C1 segment of cervical spinal cord (tissue), 14 donors: ENCODE measurements at places on chromosomes 11 and 22.

DNA sequence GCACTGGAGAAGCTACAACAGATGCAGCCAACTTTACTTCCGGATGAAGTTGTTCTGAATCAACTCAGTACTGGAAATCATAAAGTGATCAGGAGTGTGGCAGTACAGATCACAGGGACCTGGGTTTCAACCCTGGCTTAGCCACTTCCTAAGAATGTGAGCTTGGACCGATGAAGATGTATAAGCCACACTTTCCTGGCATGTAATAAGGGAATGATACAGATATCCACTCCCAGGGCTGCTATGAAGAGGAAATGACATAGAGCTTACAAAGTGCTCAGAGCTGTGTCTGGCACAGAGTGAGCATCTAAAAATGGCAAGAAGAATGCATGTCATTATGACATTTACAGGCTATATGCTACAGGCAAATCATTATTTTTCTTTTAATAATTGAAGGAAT lies 378.7 kb downstream of the NTM start:
- DNase-seq, result no peak

DNA sequence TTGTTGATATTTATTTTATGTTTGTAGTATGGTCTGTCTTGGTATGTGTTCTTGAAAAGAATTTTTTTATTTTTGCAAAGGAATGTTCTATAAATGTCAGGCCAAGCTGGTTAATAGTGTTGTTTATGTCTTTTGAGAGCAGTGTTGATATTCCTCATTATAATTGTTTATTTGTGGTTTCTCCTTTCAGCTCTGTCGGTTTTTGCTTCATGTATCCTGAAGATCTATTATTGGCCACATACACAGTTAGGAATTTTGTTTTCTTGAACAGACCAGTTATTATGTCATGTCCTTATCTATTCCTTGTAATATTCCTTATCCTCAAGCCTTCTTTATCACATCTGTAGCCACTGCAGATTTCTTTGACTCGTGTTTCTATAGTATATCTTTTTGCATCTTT lies 56.5 kb downstream of the PDHX start:
- no peak for DNase-seq

DNA sequence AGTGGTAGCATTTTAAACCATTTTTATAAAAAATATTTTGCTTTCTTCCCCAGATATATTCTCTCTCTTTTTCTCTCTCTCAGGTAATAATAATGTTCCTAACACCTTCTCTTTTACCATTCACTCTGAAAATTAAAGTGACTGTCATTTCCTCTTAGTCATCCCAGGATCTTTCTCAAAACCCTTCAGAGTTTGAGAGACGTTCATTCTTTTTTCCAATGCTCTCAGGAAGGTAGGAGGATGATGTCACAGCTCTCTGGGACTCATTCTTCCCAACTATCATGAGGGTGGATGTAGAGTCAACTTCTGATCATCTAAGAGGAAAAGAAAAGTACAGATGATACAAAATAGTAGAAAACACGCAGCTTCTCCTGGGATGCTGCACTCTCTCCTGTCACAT lies 60.2 kb upstream of the CRTAM start:
- DNase-seq, result no peak

DNA sequence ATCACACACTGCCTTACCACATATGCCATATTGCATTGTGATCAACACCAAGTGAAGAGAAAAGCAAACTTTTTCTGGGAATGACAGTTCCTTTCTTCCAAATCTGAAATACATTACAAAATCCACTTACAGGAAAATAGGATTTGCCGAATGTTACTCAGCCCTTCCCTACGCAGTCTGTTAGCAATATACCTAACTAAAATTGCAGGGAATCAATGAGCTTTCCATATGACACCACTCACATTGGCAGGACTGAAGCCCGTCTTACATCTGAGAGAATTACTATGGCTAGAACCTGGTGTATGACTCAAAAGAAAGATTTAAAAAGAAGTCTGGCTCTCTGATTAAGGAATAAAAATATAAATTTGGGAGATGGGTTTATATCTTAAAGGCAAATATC lies 136.0 kb downstream of the LRRC4C start:
- DNase-seq, result no peak

GRCh38 chr22:40498420-40499208 lies 128.2 kb downstream of the SGSM3 start:
- DNase-seq, result no peak

GRCh38 chr22:44711690-44712555 lies 9.9 kb downstream of the PRR5 start:
- DNase-seq, result no peak

- no peak for DNase-seq
These were observed 860.8 kb downstream of the TBC1D22A start for GRCh38 chr22:47623066-47623762.

DNA sequence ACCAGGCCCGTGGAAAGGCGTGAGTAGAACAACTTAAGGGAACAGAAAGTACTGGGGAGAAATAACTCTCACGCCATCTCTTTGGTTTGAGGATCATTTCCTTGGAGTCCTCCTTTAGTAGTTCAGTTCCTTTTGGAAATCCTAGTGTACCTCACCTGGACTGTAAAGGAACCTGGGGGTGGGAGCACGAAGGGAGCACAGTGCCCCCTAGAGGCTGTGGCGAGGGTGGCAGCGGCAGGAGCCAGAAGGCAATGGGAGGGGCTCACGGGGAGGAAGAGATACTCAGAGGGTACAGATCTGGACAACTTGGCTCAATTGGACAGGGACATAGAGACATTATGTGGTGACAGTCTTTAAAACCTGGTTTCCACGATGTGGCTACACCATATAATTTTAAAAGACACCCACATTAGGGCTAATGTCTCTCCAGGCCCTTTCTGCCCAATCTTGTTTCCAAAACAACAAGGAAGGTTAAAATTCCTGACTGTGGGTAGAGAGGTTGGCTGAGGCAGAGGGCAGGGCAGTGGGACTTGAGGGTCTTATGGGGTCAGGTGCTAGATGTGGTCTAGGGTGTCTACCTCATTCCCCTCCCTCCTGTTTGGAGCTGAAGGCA lies 87.0 kb downstream of the CSNK2A3 start:
- peak; percentile 30 for DNase-seq

DNA sequence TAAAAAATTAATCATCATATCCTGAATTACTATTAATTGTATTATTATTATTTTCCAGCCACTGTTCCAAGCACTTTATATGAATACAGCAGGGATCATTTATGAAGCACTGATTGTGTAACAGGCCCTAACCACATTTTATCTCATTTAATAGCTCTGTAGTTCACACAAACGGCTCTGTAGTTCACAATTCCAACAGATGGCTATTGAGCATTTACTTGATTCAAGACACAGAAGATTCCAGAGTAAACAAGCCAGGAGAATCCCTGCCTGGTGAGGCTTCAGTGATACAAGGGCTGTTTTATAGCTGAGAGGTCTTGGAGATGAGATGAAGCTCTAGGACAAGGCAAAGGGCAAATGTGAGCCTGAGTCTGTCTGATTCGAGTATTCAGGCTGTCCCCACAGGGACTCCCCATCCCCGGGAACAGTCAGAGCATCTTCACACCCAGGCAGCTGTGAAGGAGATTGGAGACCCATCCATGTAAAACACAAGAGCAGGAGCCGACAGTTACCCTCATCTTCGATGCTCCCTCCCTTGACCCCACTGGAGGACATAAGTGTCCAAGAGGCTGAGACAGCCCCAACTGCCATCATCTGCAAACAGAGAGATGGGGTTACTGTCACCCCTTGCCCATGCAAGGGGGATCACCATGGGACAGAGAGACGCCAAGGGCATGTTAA lies 222.5 kb downstream of the MN1 start:
- DNase-seq, result no peak

GRCh38 chr11:75383246-75383645 lies 16.1 kb upstream of the RPS3 start:
- DNase-seq, result no peak

DNA sequence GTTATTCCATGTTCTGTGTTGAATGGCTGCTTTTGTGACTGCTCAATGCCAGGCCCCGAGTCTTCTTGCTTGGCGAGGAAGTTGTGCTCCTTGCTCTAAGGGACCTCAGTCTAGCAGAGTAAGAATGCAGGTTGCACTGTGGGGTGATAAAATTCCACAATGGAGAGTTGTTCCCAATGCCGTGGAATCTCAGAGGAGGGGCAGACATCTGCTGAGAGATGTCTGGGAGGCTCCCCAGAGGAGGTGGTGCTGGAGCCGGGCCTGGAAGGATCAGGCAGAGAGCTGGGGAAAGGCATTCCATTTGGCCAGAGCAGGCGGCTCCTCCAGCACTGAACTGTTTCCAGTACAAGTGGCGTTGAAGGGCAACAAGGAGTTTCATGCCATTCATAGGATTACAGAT lies 55.2 kb downstream of the ST3GAL4 start:
- no peak for DNase-seq

DNA sequence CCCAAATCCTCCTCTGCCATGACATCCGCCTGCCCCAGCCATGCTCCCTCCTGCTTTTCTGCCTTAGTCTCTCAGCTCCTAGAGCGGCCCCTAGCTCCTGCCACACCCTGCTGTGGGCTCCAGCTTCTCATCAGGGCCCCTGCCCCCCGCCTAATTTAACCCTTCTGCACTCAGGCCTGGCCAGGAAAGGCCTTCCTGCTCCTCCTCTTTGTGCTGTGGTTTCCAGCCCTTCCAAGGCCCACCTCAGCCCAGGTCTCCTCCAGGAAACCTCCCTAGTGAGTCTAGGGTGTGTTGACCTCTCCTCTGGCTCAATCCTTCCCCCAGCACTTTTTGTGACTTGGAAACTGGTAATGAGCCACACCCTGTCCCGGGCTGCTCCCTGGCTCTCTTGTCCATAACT lies 11.3 kb downstream of the PTPN5 start:
- no peak for DNase-seq

GRCh38 chr11:47378010-47378835 lies at the start of gene SPI1:
TSS of gene SPI1 (minus strand) at chr11:47378547. CDS start at chr11:47378353, 194 bp downstream.
- DNase-seq, result peak; percentile 23

- DNase-seq, result no peak
These were observed 10.4 kb downstream of the PACSIN2 start for GRCh38 chr22:43004362-43005035.

GRCh38 chr11:114890038-114890437 lies 211.7 kb downstream of the NXPE2 start:
- no peak for DNase-seq

DNA sequence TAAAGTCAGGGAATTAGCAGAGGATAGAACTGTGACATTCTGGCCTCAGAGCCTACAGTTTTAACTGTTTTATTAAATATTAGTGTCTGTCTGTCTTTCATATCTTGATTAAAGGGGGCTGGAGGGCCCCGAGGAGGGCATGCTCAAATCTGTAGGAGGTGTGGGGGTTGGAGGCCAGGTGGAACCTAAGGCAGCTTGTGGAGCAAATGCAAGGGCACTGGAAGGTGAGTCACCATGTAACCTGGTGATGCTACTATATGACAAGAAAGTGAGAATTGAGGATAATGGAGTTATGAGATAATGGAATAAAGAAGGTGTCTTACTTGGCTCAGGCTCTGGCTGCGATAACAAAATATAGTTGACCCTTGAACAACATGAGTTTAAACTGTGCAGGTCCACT lies 27.3 kb upstream of the TMEM86A start:
- no peak for DNase-seq

GRCh38 chr22:35510481-35510934 lies 30.1 kb upstream of the RASD2 start:
- DNase-seq, result no peak

DNA sequence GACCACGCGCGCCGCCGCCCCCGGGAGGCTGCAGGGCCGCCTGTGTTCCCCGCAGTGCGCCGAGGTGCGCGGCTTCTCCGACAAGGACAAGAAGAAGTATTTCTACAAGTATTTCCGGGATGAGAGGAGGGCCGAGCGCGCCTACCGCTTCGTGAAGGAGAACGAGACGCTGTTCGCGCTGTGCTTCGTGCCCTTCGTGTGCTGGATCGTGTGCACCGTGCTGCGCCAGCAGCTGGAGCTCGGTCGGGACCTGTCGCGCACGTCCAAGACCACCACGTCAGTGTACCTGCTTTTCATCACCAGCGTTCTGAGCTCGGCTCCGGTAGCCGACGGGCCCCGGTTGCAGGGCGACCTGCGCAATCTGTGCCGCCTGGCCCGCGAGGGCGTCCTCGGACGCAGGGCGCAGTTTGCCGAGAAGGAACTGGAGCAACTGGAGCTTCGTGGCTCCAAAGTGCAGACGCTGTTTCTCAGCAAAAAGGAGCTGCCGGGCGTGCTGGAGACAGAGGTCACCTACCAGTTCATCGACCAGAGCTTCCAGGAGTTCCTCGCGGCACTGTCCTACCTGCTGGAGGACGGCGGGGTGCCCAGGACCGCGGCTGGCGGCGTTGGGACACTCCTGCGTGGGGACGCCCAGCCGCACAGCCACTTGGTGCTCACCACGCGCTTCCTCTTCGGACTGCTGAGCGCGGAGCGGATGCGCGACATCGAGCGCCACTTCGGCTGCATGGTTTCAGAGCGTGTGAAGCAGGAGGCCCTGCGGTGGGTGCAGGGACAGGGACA lies 2.7 kb downstream of the NLRP6 start:
- DNase-seq, result no peak

DNA sequence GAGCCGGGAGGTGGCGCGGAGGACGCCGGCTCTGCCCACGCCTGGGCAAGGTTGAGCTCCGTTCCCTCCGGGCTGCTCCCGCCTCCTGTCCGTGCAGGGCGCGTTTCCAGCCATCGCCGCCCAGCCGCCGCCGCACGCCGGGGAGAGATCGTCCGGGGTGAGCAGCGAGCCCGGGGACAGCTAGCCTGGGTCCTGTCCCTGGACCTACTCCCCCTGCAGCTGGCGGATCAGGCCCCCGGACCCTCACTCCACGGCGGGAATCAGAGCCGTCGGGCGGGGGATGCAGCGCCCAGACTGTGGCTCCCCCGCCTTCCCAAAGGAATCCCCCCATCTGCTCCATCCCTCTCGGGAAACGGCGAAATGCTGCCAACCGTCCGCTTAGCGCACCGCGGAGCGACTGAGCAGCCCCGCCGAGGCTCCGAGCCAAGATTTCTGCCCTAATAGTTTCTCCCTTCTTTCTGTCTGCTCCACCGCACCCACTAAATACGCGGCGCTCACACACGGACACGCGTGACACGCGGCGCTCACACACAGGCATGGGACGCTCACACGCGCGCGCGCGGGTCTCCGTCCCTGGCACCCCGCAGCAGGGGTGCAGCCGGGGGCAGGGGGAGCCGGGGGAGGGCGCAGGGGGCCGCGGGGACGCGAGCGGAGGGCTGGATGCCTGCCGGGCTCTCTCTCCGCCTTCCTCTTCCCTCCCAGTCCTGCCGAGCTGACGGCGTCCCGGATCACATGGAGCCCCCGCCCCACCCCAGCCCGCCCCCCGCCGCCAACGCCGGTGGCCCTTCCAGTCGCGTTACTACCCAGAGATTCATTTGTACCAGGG lies at the start of gene KCNJ5:
TSS of gene KCNJ5 (plus strand) at position 814 of the 826 bp plus-strand sequence. CDS start 19,918 bp downstream, outside the sequence.
- DNase-seq, result peak; percentile 5

DNA sequence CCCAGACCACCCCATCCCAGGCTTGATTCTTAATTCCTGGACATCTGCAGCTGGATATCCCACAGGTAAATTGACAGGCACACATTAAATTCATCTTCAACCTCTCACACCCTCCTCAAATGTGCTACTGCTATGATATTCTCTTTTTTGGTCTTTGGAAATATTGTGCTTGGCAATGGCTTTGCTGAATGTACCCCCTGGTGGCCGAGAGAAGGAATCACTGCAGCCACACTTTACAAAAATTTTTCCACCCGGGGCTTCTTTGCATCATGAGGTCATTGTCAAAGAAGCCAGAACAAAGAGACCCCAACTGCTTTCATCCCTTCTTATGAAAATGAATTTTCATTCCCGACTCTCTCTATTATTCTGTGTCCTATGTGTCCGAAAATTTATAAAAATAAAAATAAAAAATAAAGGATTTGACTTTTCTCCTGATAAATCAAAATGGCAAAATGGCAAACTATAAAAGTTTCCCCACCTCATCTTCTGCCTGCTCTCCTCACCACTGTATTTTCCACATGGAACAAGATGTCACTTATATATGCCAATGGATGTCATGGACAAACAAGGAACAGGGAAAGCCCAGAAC lies 15.0 kb upstream of the CYB5R2 start:
- no peak for DNase-seq

- DNase-seq, result no peak
These were observed 7.7 kb upstream of the SYVN1 start for GRCh38 chr11:65141896-65142494.
